ENCODE measurements at places on chromosomes 5 and 9.

GRCh38 chr5:163758283-163758711, 252.9 kb downstream of the MAT2B start:
- no peak for DNase-seq

DNA sequence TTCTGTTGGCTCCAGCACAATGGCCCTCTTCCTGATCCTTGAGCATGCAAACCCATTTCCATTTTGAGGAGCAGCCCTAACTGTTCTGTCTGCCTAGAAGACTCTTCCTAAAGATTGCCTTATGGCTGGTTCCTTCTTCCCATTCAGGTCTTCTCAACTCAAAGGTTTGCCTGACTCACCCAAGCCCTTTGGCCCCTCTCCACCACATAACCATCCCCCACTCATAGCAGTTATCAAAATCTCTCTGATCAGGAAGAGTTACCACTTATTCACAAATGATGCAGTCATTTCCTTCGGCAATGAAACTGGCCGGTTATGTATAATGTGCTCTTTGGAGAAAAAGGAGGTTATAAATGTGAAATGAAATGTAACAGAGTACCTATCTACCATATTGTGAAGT, 8.9 kb upstream of the POU4F3 start:
- no peak for DNase-seq

DNA sequence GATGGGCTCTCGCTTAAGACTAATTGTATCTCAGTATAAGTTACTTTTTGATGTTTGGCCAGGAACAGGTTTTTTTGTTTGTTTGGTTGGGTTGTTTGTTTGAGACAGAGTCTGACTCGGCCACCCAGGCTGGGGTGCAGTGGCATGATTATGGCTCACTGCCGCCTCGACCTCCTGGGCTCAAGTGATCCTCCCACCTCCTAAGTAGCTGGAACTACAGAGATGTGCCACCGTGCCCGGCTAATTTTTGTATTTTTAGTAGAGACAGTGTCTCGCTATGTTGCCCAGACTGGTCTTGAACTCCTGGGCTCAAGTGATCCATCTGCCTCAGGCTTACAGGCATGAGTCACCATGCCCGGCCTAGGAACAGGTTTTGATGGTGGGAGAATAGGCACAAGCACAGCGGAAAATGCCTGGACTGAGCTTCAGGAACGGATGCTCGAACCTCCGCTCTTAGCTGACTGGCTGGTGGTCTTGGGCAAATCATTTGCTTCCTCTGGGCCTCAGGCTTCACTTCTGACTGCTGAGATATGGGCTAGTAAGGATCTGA, 11.4 kb upstream of the SYNPO start:
- DNase-seq, result no peak

DNA sequence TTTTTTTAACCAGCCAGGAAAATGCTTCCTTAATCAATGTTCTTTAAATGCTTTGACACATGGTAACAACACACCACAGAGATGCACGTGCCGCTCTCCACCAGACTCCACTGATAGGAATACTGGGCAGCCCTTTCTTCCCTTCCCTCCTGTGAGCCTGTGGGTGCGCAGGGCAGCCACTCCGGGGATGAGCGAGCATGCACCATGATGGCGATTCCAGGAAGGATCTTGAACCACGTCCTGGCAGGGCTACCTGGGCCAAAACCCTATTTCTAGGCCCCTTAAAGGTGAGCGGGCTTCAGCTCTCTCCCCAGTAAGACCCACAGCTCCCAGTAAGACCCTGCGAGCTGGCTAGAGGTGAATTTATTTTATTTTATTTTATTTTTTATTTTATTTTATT, 128.2 kb downstream of the MVB12B start:
- no peak for DNase-seq

DNA sequence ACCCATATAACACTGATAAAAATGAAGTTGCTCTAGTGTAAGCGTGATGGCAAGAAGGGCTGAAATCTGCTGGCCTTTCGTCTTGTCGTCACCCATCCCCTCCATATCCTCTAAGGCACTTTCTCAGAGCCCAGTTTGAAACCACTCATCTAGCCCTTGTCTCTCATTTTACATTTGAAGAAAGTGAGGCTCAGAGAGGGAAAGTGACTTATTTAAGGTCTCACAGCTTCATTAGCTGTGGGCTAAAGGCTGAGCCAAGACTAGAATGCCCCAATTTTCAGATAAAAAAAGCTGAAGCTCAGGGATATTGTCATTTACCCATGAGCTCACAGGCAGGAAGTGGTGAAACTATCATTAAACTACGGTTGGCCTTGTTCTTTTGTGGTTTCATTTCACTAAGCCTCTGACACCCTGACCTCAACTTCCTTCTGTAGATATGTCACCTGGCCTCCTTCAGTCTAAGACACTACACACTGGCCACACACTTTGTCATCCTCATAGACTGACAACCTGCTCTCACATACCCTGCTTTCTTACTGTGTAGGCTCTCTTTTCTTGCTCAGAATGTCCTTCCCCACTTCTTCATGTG, 176.7 kb upstream of the DMAC1 start:
- DNase-seq, result no peak

- no peak for DNase-seq
These were observed 24.6 kb upstream of the BARX1 start for GRCh38 chr9:93979721-93980120.

- DNase-seq, result no peak
These were observed 747.1 kb downstream of the CETN3 start for GRCh38 chr5:89662499-89662898.

- DNase-seq, result no peak
These were observed 31.5 kb downstream of the OTULIN start for GRCh38 chr5:14696057-14696456.

Measured in nephron progenitor cell (in vitro differentiated cells).